ENCODE measurements at places on chromosomes 1 and 21. TPM values are rescaled to one million over a fixed set of nuclear protein-coding genes. Genes with fewer than 3 reads are reported as not detected.

ACTL8 gene
- not detected for total RNA-seq

DNA sequence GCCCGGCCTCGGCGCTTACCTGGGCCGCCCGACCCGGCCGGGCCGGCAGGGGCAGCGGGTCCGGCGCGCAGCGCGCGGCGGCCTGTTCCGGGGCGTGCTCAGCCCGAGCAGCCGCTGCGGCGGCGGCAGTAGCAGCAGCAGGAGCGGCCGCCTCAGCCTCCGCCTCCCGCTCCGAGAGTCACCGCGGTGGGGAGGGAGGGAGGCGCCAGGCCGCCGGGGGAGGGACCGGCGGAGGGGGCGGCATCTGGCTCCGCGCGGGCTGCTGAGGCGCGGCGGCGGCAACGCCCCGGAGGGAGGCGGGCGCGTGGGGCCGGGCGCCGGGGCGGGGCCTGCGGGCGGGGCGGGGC is at the start of gene CTNNBIP1:
CTNNBIP1 (minus strand) TSS at position 194 of the 347 bp plus-strand sequence. CDS start 38,205 bp downstream, outside the sequence.
- DNase-seq: no peak

GRCh38 chr1:186487163-186487562 is 26.2 kb upstream of the PDC start:
- DNase-seq: no peak

GLMN gene
- 9.8 TPM for total RNA-seq

- peak; percentile 100 for DNase-seq
Observed at GRCh38 chr1:201713086-201713810, 115.7 kb upstream of the IPO9 start.

PIGR gene
- 0.53 TPM for total RNA-seq

DNM3 gene
- 9.6 TPM for total RNA-seq

DNA sequence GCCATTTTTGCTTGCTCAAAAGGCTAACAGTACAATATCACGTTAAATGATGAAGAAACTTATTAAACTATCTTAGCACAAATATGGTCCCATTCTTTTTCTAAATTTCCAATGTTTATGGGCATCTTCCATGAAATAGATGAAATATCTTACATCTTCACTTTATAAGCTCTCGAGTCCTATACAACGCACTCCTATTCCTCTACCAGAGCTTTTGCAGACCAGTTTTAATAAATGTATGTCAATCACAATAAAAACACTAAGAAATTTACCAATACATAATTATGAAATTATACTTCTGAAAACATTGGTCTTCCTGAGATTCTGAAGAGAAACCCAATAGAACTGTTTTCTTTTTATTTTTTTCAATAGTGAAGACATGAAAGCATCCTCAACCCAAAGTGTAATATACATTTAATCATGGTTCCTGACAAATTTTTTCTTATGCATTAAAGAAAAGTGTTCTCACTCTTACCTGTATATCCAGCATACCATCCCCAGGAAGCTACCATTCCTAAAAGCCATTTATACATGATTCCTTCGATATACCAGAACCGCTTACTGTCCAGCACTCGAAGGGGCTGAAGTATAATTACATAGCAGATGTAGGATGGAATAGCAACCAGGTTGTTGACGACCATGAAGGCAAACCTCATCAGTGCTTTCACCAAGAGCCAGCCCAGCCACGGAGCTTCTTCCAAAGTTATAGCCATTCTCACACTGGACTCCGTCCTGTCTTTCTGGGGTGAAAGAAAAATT is 1.8 kb downstream of the LPGAT1 start:
- DNase-seq: no peak

- DNase-seq: no peak
Observed at GRCh38 chr1:42177541-42177981, 13.0 kb upstream of the GUCA2A start.

CDK11B gene
- 24.8 TPM for total RNA-seq

TMEM79 gene
- not detected for total RNA-seq

DNA sequence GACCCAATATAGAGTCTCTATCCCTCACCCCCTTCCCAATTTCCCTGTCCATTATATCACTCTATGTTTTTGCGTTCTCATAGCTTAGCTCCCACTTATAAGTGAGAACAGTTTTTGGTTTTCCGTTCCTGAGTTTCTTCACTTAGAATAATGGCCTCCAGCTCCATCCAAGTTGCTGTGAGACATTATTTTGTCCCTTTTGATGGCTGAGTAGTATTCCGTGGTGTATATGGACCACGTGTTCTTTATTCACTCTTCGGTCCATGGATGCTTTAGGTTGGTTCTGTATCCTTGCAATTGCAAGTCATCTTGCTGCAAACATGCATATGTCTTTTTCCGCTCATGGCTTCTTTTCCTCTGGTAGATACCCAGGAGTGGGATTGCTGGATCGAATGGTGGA is 54.3 kb downstream of the AGPAT3 start:
- no peak for DNase-seq
